Right renal cortex interstitium (tissue), 3 donors: ENCODE measurements at places on chromosomes 5 and 9. TPM values are rescaled to one million over a fixed set of nuclear protein-coding genes. Genes with fewer than 3 reads are reported as not detected.

The TNFSF8 gene
- 0.61 TPM for polyA plus RNA-seq

DNA sequence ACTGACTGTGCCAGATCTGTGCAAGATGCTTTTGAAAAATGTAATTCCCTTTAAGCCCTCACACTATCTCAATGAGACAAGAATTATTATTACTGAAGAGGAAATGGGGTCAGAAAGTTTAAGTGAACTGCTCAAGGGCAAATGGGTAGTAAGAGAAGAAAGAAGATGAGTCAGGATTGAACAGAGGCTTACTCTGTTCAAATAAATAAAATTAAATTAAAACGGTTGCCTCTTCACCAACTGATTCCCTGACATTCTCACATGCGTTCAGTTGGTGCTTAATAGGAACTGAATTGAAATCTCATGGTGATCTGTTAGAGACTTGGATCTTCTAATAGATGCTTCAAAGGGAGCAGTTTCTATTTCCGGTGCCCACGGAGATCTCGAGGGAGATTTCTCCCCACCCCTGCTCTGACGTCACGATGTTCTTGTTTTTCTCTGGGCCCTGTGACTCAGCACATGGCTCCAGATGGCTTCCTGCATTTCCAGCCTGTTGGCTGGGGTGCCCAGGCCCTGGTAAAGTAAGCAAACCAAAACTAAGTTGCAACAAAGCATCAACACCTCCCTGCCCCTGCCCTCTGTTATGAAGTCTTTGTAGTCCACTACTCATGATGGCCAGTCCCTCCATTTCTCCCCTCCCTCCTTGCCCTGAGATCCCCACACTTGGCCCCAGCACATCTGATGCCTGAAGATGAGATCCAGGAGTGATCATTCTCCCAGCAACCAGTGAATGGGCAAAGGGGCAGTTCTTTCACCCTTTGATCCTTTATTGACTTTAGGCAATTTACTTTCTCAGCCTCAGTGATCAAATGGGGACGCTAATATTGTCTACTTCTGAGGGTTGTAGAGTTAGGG, 106.1 kb upstream of the CPEB4 start:
- DNase-seq: no peak

The FAM153A gene
- polyA plus RNA-seq: 0.14 TPM

GRCh38 chr5:133510634-133511262, 101.6 kb downstream of the FSTL4 start:
- DNase-seq: no peak
